Urothelium cell line (cell line): ENCODE measurements at places on chromosomes 16 and 17.

- peak; percentile 70 for DNase-seq
Measured at GRCh38 chr16:82655072-82655714, 28.4 kb downstream of the CDH13 start.

GRCh38 chr16:85680352-85680944, 8.3 kb downstream of the GINS2 start:
- no peak for DNase-seq

- DNase-seq, result no peak
Measured at GRCh38 chr16:67750466-67750865, 31.4 kb upstream of the GFOD2 start.

DNA sequence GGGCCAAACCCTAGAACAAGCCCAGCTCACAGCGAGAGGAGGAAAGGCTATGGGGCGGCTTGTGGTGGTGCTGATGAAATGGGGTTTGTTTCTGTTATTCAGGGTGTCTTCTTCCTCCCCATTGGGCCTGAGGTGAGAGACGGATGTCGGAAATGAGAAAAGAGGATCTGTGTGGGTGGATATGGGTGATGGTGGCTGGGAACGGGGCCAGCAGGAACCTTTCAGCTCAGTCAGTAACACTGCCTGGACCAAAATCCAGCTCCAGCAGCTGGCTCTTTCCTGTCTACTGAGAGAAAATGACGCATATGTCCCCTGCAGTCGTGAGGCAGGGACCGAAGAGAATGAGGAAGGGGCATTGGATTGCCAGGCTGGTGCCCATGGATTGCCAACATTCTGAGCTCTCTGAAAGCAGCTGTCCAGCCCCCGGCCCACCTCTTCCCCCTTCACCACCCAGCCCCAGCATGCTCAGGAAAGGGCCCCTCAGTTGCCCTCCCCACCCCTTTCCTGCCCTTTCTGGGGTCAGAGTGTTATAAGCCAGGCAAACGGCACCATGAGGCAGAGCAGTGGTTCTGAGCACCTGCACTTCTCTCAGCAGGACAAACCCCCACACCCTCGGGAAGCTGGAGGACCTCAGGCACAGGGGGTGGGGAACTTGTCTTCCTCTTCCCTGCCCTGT, 4.0 kb downstream of the MYH3 start:
- no peak for DNase-seq

DNA sequence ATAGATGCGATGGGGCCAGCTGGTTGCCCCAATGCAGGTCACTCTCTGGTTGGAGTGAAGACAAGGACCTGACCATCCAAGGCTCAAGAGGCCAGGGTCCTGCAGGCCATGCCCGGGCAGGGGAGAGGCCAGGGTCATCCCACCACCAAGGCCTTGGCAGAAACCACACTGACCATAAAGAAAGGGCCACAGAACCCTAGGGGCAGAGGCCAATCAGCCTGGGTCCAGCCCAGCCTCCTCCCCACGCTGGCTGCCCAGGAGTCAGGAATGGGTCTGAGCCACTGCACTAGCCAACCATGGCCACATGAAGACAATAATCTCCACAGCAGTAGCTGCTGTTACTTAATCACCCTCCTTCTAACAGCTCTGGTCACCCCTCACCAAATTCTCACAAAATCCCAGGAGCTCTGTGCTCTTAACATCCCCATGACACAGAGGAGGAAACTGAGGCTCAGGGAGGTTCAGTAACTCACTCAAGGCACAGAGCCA, 10.2 kb upstream of the BCAR1 start:
- no peak for DNase-seq

GRCh38 chr16:86351041-86351784, 159.1 kb upstream of the FOXF1 start:
- no peak for DNase-seq

DNA sequence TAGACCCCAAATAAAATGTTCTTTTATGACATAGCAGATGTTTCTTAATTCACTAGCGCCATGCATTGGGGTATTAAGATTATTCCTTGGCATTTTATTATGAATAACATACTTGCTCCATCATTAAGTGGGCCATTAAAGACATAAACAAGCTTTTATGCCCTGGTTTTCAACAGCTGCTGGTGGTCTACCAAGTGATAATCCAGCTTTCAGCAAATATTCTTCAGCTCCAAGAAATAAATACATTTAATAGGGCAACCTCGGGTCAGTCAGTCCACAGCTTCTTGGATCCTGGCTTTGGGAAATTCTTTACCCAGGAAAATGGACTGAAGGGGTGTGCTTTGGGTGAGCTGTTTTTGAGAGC, 217.3 kb upstream of the IRX3 start:
- DNase-seq, result no peak

- DNase-seq, result no peak
Measured at GRCh38 chr17:62757500-62757951, 50.6 kb downstream of the MARCHF10 start.

DNA sequence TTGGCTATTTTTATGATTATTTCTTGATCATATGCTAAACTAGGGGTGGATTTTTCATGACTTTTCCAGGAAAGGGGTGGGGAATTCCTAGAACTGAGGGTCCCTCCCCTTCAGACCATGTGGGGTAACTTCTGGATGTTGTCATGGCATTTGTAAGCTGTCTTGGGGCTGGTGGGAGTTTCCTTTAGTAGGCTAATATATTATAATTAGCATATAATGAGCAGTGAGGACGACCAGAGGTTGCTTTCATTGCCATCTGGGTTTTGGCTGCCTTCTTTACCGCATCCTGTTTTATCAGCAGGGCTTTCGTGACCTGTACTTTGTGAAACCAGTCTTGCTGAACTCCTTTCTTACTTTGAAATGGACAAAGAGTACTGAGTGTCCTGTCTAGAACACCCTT, 40.4 kb upstream of the ABCA5 start:
- DNase-seq, result no peak

GRCh38 chr17:78736526-78737079, 45.5 kb downstream of the CYTH1 start:
- DNase-seq, result no peak

- peak; percentile 93 for DNase-seq
Measured at GRCh38 chr16:85114909-85115567, 2.8 kb upstream of the CIBAR2 start.

DNA sequence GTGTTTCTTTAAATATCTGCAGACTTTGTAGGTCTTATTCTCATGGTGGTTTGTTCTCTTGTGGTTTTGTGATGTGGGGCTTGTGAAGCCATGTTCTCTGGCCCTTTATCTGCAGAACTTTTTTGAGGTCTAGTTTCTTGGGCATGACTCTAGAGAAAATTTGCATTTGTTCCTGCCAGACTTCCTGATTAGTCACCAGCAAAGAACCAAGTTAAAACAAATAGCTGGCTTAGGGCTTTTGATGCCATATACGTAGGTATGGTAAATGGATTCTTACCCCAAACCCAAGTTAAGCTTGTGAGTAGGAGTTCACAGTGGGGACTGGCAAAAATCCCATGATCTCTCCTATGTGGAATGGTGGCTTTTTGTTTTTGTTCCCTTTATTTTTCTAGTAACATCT, 68.7 kb upstream of the IRX3 start:
- no peak for DNase-seq

- DNase-seq, result no peak
Measured at GRCh38 chr17:60857556-60858080, 180.0 kb downstream of the BCAS3 start.

DNA sequence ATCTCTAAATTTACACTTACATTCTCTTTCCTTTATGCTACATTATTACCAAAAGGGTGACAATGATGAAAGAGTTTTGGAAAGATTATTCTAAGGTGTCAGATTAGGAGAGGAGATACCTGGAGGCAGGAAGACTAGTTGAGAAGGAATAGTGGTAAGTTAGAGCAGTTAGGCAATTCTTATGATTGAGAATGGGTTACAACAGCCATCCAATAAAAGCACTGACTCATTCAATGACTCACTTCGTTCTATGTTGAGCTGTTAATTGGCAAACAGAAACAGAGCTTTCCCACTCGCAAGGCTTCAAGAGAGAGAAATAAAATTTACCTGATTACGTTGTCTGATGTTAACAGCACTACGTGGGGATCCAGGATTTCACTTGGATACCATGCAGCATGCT, 5.8 kb downstream of the NUP88 start:
- DNase-seq, result peak; percentile 21

GRCh38 chr17:72790190-72790589, 302.3 kb downstream of the SLC39A11 start:
- DNase-seq, result no peak

GRCh38 chr17:2964831-2965230, 98.6 kb downstream of the OR1D5 start:
- no peak for DNase-seq

DNA sequence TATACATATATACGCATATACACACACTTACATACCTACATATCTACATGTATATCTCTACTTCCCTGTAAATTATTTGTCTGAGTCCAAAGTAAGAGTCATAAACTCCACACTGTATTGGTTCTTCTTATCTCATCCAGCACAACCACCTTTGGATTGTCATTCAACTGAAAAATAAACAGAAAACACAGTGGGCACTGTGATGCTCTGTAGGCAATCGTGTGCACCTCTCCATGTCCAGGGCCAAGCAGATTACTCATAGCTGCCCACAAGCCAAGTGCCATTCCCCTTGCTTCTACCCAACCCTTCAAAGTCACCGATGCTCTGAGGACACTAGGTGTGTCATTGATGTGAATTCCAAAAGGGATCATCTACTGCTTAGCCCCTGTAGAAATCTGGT, 12.9 kb upstream of the TEKT3 start:
- no peak for DNase-seq

GRCh38 chr16:53668869-53669268, 34.8 kb downstream of the RPGRIP1L start:
- DNase-seq, result no peak

DNA sequence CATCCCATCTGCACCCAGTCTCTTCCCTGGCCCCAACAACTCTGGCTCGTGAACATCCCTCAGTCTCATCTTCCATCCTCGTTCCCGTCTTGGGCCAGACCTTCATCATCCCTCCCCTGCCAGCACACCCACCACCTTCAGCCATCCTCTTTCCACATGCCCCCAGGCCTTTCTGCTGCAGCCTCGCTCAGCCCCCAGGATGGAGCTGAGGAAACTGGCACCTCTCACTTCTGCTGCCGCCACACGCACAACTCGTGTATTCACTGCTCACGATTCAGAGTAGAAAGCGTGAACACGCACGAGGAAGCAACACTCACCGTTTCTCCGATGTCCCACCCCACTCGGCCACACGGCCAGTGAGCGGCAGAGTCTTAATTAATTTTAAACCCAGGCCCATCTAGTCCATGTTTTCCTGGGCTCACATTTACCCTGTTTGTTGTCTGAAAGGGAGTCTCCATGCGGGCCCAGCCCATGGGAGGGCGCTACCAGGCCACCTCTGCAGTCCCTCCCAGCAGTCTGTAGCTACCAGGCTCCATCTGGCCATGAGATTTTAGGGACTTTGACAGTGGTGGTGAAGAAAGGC, 12.5 kb downstream of the C16orf90 start:
- no peak for DNase-seq

DNA sequence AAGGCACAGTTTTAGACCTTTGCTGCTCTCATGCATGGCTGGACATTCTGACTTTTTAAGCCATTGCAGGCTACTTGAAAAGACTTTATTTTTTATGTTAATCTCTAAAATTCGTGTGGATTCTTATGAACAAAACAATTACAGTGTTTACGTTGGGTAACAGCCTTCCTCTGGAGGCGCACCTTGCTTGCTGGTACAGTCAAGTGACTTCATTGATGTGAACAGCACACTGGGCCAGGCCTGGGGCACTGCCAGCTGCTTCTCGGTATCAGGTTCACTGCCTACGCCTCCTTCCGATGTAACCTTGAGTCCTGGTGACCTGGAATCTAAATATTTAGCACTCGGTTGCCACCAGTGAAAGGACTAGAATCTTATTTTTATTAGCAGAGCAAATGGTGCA, 27.8 kb downstream of the MARCHF10 start:
- DNase-seq, result no peak

DNA sequence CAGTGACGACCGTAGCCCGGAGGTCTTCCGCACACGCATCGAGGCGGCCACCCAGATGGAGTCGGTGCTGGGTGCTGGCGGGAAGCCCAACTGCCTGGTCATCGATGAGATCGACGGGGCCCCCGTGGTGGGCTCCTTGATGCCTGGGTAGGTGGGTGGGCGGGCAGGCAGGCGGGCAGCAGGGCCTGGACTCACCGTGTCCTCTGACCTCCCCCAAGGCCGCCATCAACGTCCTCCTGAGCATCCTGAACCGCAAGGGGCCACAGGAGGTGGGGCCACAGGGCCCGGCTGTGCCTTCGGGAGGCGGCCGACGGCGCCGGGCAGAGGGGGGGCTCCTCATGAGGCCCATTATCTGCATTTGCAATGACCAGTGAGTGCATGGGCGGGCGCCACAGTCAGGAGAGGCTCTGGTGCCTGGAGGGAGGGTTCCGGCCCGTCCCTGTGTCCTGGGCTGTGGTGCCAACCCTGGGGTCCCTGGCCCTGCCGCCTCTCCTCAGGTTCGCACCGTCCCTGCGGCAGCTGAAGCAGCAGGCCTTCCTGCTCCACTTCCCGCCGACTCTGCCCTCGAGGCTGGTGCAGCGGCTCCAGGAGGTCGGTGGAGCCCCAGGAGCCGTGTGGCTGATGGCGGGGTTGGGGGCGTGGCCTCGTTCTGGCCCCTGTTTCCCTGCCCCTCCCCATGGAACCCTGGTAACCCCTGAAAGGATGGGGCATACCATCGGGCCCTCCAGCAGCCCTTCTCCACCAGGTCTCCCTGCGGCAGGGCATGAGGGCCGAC, 4.0 kb downstream of the CHTF18 start:
- DNase-seq, result no peak

DNA sequence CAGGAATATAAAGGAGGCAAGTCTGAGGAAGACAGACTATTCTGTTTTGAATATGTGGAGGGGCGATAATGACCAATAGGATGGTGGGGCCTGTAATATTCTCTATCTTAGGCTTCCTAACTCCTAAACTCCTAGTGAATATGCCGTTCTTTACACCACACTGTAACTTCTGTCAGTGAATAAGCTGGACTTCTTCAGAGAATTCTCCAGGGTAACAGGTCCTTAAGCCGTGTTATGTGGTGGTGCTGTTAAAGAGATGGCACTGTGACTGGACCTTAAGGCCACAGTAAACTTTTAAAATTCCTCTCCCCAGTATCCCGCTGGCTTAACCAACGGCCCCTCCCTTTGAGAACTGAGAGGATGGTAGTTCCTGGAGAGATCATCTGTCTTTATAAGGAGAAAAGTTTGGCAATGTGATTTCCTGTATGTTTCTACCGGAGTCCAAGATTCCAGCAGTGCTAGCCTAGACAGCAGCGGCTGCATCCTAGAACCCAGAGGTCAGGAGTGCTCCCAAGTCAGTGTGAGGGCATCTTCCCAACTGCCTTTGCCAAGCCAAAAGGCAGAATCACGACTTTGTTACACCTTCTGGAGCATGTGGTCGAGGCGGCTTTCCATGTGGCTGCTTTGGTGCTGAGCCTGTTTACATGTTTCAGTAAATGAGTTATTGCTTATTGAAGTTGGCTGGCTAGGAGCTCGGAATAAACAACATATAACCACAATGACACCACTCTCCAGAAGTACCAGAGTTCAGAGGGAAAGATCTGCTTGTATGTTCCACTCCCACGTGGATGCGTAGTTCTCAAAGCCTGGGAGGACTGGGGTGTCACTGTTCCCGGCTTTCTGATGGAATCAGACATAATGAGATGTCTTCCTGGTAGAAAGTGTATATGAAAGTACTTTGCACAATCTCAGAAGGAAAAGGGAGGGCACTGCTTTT, 41.0 kb downstream of the TUBD1 start:
- DNase-seq, result no peak

GRCh38 chr17:59428916-59429485, 97.5 kb downstream of the YPEL2 start:
- no peak for DNase-seq

GRCh38 chr17:83176623-83177583, 97.5 kb downstream of the METRNL start:
- DNase-seq, result no peak

GRCh38 chr17:56310782-56311181, 157.5 kb downstream of the ANKFN1 start:
- no peak for DNase-seq

GRCh38 chr16:68487203-68487514, 38.9 kb upstream of the SMPD3 start:
- DNase-seq, result no peak
